Effector memory CD8-positive, alpha-beta T cell (primary cell): ENCODE measurements at places on chromosomes 3 and 15.

GRCh38 chr15:52006702-52007340, 12.2 kb upstream of the MAPK6 start:
- DNase-seq, result no peak

- no peak for DNase-seq
Measured at GRCh38 chr3:54047568-54047967, 74.8 kb upstream of the CACNA2D3 start.

- DNase-seq, result no peak
Measured at GRCh38 chr15:81909011-81909358, 136.8 kb downstream of the MEX3B start.

- no peak for DNase-seq
Measured at GRCh38 chr3:132160198-132160597, 125.4 kb upstream of the CPNE4 start.

GRCh38 chr15:69713726-69714559, 261.3 kb downstream of the RPLP1 start:
- peak; percentile 69 for DNase-seq

DNA sequence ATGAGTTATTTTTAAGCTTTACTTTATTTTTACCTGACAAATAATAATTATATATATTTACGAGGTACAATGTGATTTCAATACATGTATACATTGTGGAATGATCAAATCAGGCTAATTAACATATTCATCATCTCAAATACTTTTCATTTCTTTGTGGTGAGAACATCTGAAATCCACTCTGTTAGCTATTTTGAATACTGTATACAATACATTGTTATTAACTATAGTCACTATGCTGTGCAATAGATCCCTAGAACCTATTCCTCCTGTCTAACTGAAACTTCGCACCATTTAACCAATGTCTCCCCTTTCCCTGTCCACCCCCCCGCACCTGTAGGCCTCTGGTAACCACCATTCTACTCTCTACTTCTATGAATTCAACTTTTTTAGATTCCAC, 7.9 kb upstream of the SPPL2A start:
- DNase-seq, result no peak

GRCh38 chr15:56985856-56986255, 67.4 kb downstream of the TCF12 start:
- DNase-seq, result no peak

DNA sequence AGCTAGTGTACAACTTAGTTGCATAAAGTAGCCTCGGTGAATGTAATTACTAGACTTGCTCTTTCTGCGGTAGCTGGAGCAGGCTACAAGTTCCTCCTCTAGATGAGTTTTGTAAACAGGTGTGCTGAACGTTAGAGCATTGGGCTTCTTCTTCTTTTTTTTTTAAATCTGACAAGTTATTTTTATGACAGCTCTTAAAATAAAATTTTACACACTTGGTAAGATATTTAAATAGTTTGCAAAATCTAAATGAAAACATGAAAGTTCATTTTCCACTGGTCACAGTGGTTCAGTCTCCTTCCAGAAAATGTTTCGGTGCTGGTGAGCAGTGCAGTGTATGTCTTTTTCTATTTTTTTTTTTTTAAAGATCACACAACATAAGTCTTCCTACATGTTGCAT, 3.0 kb downstream of the CCR9 start:
- DNase-seq, result no peak

DNA sequence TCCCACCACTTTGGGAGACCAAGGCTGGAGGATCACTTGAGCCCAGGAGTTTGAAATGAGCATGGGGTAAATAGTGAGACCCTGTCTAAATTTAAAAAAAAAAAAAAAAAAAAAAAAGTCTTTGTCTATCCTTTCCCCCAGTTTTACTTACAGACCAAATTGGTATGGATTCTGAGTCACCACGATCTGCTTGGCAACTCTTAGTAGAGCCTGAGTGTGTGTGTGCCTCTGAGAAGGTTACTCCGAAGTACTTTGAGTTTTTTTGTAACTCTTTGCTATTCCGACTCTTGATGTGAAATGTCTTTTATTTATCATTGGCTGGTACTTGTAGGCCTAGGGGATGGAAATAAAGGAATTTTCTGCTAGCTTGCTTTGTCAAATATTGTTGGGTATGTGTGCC, 63.3 kb downstream of the RBM6 start:
- no peak for DNase-seq

DNA sequence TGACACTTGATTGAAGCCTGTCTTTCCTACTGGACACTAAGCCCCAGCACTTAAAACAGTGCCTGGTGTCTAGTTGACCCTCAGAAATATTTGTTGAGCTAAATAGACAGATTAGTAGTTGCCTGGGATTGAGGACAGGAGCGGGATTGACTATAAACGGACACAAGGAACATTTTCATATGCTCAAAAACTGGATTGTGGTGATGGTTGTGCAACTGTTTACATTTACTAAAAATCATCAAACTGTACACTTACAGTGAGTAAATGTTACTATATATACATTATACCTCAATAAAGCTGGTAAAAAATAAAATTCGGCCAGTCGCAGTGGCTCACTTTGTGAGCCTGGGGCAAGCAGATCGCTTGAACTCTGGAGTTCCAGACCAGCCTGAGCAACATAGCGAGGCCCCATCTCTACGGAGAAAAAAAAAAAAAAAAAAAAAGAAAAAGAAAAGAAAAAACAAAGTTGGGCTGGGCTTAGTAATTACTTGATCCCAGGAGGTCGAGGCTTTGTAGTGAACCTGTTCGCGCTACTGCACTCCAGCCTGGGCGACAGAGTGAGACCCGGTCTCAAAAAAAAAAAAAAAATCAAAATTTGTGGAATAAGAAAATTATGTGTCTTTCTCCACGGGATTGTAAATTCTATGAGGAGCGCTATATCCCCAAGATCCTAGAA, 632 bp upstream of the IDH3A start:
- DNase-seq, result no peak

DNA sequence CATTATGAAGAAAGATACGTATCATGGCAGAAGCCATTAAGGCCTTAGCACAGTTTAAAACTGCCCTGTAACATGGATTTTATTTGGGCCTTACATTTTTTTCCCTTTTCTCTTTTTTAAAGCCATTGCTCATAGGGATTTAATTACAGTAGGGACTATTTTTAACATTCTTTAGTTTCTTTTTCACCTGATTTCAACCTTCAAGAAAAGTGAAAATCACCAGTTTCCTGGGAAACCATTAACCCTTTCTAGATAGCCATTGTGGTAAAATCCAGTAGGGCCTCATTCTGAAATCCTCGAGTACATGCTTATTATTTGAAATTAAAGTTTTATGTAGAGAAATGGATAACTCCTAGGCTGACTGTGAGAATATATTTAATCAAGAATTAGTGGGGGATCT, 3.1 kb downstream of the SPRED1 start:
- no peak for DNase-seq

DNA sequence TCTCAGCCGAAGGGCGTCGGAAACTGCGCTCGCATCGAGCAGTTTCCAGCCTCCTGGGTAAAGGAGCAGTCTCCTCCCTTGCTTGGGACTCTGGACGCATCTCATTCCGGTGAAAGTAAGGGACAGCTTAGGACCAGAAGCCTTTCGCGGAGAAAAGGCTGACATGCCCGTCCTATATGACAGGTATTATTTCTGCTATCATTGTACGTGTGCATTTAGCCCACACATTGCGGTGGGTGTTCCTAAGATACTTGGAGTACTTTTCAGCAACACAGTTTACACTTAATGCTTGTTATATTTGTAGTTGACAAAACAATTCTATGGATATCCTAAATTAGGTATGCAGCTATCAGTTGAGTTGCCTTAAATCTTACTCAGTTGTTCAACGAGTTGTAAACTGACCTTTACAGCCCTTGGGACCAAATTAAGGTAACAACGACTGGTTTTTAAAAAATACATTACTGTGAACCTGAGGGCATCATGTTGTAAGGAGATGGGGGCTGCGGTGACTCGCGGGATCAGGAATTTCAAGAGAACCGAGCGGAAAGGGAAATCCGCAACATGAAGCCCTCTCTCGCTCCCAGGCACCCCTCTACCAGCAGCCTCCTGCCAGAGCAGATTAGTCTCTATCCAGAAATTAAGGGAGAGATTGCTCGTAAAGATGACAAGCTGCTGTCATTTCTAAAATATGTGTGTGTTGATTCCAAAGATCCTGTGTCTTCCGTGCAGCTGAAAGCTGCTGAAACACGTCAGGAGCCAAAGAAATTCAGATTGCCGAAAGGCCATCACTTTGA, 632 bp upstream of the COPS2 start:
- no peak for DNase-seq

- no peak for DNase-seq
Measured at GRCh38 chr15:72404356-72404755, 6.3 kb downstream of the TMEM202 start.

DNA sequence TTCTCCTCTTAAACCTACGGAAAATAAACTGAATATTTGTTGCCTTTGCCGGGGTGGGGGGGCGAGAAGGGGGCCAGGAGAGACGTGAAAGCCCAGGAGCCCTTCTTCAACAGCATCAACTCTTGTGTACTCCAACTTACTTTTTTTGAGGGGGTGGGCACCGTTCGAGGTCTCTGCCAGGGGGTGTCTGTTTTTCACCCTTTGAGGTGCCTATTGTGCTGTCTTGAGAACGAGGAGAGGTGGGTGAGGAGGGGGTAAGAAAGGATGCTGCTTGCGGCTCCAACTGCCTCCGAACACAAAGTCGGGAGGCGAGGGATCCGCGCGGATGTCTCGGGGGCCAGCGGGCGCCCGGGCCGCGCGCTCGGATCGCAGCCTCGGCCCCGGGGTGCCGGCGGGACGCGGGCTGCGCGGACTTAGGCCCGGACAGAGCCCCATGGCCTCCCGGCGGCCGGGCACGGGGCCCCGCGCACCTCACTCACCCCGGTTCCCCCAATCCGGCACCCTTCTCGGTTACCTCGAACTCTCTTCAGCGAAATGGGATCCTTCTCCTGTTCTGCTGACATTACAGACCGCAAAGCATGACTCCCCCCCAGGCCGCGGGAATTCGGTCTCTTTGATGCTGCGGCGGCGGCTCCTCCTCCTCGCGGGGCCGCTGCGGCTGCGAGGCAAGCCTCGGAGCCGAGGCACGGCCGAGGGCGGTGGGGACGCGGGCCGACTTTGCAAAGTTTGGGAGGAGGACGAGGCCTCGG, 650 bp downstream of the PYGO1 start:
- no peak for DNase-seq
